NCI-H2171 treated with DMSO at 0.1 percent for 48 hours (cell line): ENCODE measurements at places on chromosomes 12 and 14.

DNA sequence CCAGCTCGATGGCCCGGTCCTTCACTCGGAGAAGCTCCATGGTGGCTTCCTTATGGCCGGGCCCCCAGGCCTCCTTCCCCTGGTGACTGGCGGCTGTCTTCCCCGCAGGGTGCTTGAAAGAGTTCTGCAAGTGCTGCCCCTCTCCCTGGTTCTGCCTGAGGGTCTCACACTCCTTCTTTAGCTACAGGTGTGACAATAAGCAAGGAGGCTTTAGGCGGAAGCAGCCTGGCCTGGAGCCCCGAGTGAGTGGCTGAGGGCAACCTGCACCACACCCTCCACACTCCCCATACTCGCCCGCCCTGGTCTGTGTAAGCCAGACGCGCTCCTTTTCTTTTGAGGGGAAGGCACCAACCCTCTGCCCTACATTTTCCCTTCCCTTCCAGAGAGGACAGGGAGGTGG is 62.5 kb upstream of the GPR68 start:
- no peak for DNase-seq

GRCh38 chr12:103801709-103802585 is 39.1 kb downstream of the NT5DC3 start:
- DNase-seq: no peak

- DNase-seq: peak; percentile 46
Observed at GRCh38 chr12:109804820-109805761, 28.1 kb downstream of the TRPV4 start.

- no peak for DNase-seq
Observed at GRCh38 chr14:52844262-52845060, 53.1 kb upstream of the GNPNAT1 start.

GRCh38 chr12:80769553-80770140 is 52.9 kb downstream of the MYF5 start:
- no peak for DNase-seq

GRCh38 chr12:38157274-38157932 is 159.2 kb upstream of the ALG10B start:
- DNase-seq: no peak
